ENCODE measurements at places on chromosomes 13 and 19.
A peak's percentile ranks its signal among the peaks of the same experiment; 100 is the strongest.

GRCh38 chr19:3186160-3186688, 494 bp downstream of the NCLN start:
- no peaks in the 10 kb centered on the region for H3K27me3 ChIP-seq
- no peak for DNase-seq
- peaks cover 16% of the 10 kb centered on the region for H3K4me1 ChIP-seq
- H3K4me3 ChIP-seq, result peak overlapping the region; percentile 89

GRCh38 chr19:55305491-55305890, 19.6 kb downstream of the TMEM150B start:
- H3K27me3 ChIP-seq, result no peaks in the 10 kb centered on the region
- no peak overlapping the region for H3K4me3 ChIP-seq
- peaks cover 7% of the 10 kb centered on the region for H3K4me1 ChIP-seq
- peaks cover 36% of the 10 kb centered on the region for H3K36me3 ChIP-seq

DNA sequence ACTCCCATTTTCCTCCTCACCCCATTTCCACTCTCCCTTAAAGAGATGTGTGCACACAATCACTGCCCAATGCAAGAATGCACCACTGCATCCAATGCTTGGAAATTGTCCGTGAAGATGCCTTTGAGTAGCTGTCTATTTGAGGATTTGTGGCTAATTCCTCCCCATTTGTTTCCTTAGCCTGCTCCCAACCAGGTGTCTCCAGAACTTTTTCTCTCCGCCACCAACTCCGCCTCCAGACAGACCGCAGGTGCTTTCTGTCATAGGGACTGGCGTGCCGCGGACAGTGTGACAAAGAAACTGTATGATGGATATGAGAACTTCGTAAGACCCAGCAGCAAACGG, 461 bp upstream of the TM9SF2 start:
- peaks cover 37% of the 10 kb centered on the region for H3K4me1 ChIP-seq
- DNase-seq, result no peak
- H3K27me3 ChIP-seq, result no peaks in the 10 kb centered on the region
- H3K36me3 ChIP-seq, result no peaks in the 10 kb centered on the region
- peak overlapping the region; percentile 96 for H3K4me3 ChIP-seq

- H3K36me3 ChIP-seq, result peaks cover 37% of the 10 kb centered on the region
- no peak for DNase-seq
- H3K4me3 ChIP-seq, result no peak overlapping the region
- no peaks in the 10 kb centered on the region for H3K27me3 ChIP-seq
Observed at GRCh38 chr13:20002787-20003186, 44.3 kb downstream of the ZMYM2 start.

DNA sequence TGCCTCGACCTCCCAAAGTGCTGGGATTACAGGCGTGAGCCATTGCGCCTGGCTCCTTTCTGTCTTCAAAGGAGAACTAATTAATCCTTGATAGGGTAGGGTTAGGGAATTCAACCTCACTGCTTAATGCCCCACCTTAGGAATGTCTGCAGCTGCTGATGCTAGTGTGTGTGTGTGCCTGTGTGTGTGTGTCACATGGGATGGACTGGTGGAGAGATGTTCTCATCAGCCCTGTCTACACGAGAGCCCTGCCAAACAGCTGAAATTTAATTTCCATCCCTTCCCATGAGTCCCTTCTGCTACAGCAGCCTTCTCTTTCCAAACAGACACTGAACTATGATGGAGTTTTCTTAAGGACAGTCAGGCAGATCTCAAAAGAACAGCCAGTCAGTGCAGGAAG, 46.5 kb upstream of the CLDN10 start:
- no peaks in the 10 kb centered on the region for H3K27me3 ChIP-seq
- no peak overlapping the region for H3K27ac ChIP-seq
- H3K36me3 ChIP-seq, result no peaks in the 10 kb centered on the region
- H3K4me3 ChIP-seq, result no peak overlapping the region
- DNase-seq, result no peak
- H3K4me1 ChIP-seq, result peaks cover 7% of the 10 kb centered on the region

- no peak overlapping the region for H3K27ac ChIP-seq
- DNase-seq, result no peak
Observed at GRCh38 chr19:38079926-38080380, 144.1 kb downstream of the DPF1 start.

DNA sequence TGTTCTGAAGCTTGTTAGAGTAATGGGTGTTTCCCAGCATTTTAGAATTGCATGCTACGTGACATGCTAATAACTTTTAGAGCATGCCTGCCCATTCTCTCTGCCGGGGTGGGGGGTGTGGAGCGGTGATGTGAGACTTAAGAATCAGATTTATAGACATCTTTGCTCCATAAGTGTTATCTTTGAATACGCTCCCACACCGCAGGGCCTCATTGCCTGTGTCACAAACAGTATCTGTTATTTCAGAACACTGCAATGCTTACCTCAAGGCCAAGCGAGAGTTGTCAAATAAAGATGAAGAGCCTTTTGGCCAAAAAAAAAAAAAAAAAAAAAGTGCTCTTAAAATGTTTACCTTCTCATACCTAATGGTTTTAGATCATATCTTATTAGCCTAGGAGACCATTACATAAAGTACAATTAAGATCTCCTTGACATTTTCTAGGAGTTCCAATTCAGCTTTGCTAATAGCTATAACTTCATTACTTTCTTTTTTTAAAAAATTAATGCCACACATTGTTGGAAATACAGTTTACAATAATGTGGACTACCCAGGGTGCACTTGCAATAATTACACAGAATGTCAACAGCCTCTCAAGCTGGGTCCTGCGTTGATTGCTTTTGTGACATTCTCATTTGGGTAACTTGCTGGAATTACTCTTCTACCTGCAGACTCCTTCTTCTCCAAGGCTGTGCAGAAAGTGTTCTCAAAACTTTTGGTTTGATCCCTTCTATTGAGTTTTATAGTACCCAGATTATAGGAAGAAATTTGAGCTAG, 525.3 kb downstream of the KLF12 start:
- no peaks in the 10 kb centered on the region for H3K4me1 ChIP-seq
- no peaks in the 10 kb centered on the region for H3K27me3 ChIP-seq
- H3K36me3 ChIP-seq, result no peaks in the 10 kb centered on the region

- H3K27ac ChIP-seq, result no peak overlapping the region
- H3K36me3 ChIP-seq, result no peaks in the 10 kb centered on the region
- no peaks in the 10 kb centered on the region for H3K27me3 ChIP-seq
- H3K4me1 ChIP-seq, result no peaks in the 10 kb centered on the region
Observed at GRCh38 chr13:33445476-33445875, 159.9 kb upstream of the STARD13 start.

GRCh38 chr13:95955255-95955654, 97.9 kb downstream of the UGGT2 start:
- no peak overlapping the region for H3K4me3 ChIP-seq
- H3K27me3 ChIP-seq, result no peaks in the 10 kb centered on the region
- no peak for DNase-seq
- H3K4me1 ChIP-seq, result no peaks in the 10 kb centered on the region
- H3K27ac ChIP-seq, result no peak overlapping the region

DNA sequence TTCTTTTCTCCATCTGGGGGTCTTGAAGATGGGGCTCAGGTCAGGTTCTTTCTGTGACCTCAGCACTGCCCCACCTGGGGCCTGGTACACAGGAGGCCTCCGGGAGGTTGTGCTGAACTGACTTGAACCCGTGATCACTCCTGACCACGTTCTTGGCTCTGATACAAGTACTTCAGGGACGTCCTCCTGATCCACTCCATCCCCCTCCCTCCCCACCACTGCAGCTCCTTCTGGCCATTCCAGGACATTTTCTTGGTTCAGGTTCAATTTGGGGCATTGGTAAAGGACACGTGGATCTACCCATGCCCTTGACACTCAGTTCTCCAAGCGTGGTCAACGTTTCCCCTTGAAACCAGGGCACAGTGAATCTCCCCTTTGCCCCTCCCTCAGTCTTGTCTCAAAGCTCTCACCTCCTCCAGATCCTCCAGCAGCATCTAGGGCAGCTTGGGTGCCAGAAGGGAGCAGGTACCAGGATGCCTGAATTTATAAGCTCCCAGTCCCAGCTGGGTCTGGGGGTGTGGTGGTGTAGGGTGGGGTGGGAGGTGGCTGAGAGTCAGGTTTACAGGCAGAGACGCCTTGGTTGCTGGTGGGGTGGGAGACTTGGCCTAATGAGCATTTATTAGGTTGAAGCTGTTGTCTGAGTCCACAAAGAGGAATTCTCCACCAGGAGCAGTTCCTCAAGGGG, at the start of gene KLK15:
KLK15 (minus strand) TSS at position 458 of the 685 bp plus-strand sequence. CDS start 2,082 bp downstream, outside the sequence.
- H3K36me3 ChIP-seq, result no peaks in the 10 kb centered on the region
- H3K4me3 ChIP-seq, result no peak within 1 kb of the TSS
- H3K27ac ChIP-seq, result no peak within 1 kb of the TSS
- DNase-seq, result no peak
- no peaks in the 10 kb centered on the region for H3K27me3 ChIP-seq

- H3K4me1 ChIP-seq, result peaks cover 35% of the 10 kb centered on the region
- DNase-seq, result peak; percentile 79
- H3K27me3 ChIP-seq, result no peaks in the 10 kb centered on the region
Observed at GRCh38 chr19:7242601-7243258, 51.5 kb downstream of the INSR start.
